ENCODE measurements at places on chromosomes 12 and 14.

DNA sequence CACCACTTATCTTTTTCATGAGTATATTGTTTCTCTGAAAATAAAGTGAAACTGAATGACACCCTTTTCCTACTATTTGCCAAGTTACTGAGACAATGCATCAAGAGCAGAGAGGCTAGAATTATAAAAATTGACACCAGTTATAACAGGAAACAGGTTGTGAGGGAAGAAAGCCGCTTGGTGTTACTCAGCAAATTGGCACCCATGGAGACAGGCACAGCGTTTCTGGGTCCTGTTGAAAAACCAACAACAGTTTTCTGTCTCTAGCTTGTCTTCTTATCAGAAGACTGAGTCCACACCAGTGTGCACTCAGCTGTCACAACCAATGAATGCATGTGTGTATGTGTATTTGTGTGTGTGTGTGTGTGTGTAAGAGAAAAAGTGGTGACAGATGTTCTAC is 267.7 kb downstream of the KCNH5 start:
- no peak for DNase-seq

DNA sequence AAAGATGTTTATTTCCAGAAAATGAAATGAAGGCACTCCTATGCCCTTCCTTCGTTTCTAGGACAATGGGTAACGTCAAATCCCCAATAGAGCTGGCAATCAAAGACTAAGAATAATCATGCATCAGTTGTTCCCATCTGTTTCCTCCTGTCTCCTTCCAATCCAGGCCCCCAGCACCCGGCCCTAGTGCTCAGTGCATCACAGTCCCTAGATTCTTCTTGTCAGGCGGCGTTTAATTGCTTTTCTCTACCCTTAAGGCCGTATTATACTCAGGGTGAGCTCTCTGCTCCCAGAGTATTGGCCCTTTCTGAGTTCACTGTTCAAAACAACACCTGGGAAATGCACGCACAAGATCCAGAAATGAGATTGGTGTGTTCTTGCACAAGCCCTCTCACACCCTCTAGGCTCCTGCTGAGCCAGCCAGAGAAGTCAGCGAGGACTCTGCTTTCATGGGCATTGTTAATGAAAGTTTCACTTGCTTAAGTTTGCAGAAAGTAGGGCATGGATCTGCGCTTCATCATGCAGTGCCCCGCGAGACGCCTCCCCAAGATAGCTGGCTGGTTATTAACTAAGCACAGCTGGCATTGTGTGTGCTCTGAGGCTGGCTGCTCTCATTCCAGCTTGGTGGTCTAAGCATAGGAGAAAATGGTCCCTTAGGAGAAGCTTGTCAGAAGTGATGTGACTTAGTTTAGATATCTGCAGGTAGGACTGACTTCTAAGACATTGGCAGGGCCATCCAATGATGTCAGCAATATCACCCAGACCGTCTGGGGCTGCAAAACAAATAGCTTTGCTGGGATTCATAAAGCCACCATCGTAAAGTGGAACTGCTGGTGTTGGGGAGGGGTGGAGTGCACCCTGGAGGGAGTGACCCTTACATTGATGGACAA is 28.7 kb downstream of the CRACR2A start:
- DNase-seq, result no peak

GRCh38 chr14:28488684-28489083 is 277.9 kb upstream of the FOXG1 start:
- DNase-seq, result no peak

DNA sequence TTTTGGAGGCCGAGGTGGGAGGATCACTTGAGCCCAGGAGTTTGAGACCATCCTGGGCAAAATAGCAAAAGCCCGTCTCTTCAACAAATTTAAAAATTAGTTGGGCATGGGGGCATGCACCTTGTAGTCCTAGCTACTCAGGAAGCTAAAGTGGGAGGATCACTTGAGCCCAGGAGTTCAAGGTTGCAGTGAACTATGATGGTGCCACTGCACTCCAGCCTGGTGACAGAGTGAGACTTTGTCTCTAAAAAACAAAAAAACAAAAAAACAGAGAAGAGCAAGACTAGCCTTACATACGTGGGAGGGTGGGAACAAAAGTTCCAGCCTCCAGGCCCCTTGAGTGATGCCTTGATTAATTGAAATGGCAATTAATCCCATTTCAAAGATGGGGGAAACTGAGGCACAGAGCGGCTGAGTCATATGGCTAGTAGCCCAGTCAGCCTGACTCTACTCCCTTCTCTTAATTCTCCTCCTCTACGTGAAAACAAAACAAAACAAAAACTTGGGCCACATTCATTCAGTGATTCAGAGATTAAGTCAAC is 3.3 kb upstream of the FAM222A start:
- no peak for DNase-seq

DNA sequence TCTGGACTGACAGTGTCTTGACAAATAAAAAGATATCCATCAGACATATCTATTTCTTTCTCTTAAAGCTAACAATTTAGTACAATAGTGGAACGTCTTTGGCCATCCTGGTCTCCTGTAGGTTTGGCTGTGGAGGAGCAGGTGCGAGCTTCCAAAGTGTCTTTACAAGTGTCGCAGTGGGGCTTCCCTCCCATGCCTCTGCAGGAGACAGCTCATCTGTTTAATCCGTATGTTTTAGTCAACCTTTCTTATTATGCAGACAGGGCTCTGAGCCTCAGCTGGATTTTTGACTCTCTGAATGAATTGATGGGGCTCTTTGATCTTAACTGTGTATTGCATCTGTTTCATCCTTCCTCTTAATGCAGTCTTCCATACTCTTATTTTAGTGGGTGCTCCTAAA is 57.5 kb downstream of the RMST start:
- no peak for DNase-seq

DNA sequence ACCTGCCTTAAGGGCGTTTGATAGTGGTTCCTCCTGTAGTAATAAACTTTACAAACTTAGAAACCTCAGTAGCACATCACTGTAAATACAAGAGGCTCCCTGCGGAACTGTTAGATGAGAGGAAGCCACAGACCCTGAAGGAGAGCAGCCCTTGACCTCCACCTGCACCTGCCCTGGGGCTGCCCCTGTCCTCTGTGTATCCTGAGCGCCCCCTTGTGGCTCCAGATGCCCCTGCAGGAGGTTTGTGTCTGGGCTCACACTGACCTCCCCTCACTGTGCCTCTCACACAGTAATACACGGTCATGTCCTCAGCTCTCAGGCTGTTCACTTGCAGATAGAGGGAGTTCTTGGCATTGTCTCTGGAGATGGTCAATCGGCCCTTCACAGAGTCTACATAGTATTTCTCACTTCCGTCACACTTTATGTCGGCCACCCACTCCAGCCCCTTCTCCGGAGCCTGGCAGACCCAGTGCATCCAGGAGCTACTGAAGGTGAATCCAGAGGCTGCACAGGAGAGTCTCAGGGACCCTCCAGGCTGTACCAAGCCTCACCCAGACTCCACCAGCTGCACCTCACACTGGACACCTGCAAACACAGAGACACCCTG is 1059.8 kb downstream of the TMEM121 start:
- peak; percentile 87 for DNase-seq

Measured in vagina (tissue), 2 donors.